ENCODE measurements at places on chromosomes 1 and 21.

DNA sequence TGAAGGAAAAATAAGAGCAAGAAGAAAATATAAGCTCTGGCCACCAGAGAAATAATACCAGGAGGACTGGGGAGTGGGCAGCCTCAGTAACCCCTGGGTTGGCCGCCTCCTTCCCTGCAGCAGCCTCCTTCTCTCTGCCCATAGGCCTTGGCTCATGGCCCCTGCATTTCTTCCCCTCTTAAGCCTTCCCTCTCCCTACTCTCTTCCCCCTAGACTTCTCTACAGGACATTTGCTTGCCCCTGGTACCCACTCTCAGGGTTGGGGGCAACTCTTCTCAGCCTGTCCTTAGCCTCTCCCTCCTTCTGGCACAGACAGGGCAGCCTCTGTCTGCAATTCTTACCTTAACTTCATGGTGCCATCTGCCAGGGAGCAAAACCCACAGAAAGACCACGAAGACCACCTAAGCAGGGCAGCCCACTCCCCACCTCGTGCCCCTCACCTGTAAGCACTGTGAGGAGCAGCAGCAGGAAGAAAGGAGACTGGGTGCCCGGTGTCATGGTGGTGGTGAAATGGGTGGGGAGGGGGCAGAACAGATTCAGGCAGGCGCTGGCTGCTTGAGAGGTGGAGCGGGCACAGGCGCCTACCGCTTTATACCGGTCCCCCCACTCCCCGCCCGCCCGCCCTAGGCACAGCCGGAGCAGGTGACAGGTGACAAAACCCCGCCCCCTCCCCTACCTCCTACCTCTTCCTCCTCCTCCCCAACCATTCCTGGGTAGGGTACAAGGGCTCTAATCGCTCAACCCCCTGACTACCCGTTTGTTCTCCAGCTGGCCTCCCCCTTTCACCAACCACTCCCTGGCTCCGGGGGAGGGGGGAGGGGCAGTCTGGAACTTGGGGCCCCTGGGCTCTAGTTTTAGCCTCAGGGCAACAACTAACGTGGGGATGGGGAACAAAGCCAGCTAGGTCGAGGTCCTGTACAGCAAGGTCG is 15.1 kb downstream of the THBS3 start:
- DNase-seq = no peak

DNA sequence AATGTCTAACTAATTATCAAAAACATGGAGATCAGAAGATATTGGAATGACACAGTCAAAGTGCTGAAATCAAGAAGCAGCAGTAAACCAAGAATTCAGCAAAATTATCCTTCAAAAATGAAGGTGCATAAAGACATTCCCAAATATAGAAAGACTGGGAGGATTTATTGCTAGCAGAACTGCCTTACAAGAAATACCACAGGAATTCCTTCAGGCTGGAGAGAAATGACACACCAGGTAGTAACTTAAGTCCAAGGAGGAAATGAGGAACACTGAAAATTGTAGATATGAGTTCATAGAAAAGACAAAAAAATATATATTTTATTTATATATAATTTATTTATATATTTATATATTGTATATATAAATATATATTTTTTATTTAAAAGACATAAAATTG is 217.2 kb downstream of the RPS6KC1 start:
- no peak for DNase-seq

DNA sequence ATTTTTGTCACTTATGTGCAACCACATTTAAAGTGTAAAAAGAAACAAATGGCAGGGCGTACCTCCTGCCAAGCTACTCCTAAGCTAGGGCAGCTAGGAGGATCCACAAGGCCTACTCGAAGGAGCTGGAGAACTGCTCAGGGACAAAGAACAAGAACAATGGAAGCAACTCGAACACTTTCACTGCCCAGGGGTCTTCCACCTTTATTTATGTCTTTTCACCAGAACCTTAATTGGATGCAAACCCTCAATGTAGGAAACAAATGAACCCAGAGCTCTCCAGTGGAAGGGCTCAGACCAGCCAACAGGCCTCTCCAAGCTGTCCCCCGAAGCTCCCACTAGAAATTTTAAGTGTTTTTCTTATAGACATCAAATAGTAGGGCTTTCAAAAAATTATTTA is 39.9 kb downstream of the C1orf198 start:
- no peak for DNase-seq

- no peak for DNase-seq
Observed at GRCh38 chr1:241532162-241532531, at the start of gene KMO. KMO (plus strand) TSS chr1:241532378; CDS start chr1:241532445, 67 bp downstream.

DNA sequence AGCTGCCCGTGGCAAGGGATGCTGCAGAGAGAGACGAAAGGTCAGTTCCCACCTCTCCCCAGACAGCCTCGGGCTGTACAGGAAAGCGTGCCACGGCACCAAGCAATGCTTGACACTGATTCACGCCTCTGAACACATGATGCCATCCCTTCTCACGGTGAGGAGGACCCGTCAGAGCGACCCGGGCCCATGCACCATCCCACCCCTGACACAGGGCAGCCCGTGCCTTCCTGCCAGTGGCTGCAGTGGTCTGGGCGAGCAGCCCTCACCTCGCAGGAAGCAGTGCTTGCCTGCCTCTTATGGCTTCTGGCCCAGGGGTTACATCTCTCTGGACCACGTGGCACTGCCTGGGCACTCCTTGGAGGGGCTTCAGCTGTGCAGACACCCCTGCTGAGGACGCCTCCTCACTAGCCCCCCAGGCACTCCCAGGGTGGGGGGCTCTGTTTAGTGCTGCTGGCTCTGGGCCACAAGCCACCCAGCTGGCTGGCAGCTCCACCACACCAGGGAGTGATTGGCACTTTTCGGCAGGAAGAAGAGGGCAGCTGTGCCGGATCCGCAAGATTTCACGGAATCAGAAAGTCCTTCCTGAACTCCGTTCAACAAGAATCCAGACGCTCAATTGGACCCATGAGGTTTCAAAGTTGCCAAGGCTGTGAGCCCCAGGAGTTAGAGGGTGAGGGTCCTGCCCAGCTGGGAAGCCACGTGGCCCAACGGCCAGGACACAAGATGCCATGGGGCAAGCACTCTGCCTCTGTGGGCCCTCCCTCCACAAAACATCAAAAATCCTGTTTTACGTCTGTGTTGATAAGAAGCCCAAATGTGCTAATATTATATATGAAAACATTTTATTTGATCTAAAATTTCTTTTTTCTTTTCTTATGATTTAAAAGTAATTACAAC is 34.8 kb upstream of the SLC19A1 start:
- DNase-seq = no peak

GRCh38 chr1:37636435-37636834 is 1.7 kb upstream of the RSPO1 start:
- DNase-seq = no peak

DNA sequence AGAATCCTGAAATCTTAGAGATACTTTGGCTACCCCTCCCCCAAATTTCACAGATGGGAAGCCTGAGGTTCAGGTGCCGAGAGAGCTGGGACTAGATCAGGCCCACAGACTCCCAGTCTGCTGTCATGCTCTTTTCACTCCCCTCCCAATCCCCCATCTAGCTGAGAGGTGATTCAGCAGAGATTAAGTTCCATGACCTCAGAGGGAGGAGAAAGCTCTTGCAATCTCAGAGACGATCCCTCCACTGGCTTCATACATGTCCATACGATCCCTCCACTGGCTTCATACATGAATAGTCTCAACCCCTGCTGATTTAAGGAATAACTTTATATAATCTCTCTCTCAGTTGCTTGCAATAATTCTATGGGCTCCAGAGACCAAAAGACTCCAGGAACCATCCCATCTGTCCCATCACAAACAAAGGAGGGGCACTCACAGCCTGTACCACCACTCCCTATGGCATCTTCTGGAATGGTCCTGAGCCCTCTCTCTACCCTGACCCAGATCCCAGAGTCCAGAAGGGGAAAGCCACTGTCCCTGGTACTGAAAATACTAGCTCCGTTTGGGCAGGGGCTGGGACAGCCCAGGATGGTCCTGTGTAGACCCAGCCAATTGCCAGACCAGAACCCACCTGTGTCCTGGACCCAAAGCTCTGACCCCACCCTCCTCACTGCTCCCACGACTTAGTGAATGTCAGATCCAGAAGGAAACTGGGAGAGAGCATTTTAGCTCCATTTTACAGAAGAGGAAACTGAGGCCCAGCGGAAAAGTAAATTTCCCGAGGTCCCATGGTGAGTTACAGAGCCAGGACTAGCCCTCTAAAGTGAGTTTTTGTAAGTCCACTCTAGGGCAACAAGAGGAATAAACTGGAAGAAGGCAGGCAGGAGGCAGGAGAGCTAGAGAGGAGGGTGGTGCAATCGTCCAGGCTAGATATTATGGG is 27.1 kb downstream of the RIMS3 start:
- DNase-seq = no peak

DNA sequence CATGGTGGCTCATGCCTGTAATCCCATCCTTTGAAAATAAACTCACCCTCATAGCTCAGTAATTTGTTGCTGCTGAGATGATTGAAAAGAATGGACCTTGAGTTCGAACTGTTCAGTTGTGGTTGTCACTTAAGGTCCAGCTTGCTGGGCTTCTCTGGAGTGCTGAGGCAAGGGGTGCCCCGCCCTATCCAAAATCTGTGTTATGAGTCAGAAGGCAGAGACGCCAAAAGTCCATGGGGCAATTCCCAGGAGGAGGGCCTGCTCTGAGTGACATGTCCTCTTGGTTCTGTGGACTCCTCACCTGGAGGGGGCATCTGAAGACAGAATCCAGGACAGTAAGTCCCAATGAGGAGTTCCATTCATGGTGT is 64.8 kb downstream of the MYOM3 start:
- no peak for DNase-seq

GRCh38 chr1:36988741-36989193 is 45.5 kb downstream of the GRIK3 start:
- no peak for DNase-seq

GRCh38 chr21:46217511-46218196 is 10.9 kb downstream of the LSS start:
- no peak for DNase-seq

DNA sequence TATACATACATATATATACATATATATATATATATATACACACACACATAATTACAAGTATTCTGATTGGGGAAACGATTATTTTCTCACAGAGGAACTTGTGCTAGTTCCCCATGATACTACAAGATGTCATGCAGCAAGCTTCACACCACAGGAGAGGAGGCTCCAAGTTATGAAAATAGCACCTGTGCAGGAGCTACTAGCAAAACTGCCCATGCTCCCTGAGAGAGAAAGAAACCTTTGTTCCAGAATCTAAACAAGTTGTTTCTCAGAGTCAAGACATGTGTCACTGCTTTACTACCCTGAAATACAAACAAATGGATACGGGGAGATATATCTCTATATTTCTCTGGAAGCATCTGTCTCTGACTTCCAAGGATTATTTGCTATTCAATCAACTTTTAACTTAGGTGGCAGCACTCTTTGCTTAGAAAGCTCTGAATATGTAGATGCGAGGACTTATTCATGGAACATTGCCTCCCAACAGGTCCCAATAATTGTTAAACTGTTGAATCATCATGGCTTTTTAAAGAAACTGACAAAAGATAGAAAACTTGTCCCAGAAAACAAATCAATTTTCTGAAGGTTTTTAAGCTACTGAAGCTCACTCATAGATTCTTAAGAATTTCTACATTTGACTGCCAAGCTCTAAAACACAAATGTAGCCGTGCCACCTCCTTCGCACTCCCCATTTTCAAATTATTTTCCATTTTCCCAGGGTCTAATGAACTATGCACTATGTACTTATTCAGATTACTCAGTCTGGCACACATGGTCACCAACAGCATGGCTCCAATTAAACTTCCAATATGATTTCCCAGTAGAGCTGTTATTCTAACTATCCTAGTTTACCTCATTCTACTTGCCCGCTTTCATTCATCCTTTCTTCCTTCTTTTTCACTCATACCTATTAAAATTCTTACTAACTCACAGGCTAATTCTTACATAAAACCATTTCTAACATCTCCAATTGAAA is 929.1 kb downstream of the LTN1 start:
- no peak for DNase-seq

- DNase-seq = no peak
Observed at GRCh38 chr1:46183926-46184557, 7.8 kb upstream of the P3R3URF start.

DNA sequence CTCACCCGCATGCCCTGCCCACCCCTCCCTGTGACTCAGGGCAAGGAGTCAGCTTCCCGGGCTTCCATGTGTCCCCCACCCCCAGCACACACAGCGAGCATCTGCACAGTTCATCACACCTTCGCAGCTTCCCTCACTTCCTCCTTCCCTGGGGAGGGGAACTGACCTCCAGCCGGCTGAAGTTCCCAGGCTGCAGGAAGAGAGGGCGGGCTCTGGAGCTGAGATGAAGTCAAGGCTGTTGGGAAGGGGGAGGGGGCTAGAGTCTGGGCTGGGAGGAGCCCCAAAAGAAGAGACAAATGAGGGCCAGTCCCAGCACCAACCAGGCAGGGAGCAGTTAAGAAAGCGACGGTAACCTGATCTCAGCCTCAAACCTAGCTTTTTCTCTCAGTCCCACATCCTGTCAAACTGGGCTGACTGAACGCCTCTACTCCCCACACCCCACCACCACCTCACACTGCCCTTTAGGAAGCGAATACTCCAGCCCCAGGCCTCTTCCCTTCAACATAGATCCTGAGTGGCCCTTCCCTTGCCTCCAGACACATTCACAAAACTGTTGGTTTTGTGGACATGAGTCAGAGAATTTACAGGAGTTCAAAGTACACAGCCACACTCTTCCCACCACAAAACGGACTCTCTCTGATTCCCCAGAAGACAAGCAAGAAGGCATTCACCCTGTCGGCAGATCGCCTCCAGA is 1.8 kb downstream of the RHOC start:
- DNase-seq = no peak

DNA sequence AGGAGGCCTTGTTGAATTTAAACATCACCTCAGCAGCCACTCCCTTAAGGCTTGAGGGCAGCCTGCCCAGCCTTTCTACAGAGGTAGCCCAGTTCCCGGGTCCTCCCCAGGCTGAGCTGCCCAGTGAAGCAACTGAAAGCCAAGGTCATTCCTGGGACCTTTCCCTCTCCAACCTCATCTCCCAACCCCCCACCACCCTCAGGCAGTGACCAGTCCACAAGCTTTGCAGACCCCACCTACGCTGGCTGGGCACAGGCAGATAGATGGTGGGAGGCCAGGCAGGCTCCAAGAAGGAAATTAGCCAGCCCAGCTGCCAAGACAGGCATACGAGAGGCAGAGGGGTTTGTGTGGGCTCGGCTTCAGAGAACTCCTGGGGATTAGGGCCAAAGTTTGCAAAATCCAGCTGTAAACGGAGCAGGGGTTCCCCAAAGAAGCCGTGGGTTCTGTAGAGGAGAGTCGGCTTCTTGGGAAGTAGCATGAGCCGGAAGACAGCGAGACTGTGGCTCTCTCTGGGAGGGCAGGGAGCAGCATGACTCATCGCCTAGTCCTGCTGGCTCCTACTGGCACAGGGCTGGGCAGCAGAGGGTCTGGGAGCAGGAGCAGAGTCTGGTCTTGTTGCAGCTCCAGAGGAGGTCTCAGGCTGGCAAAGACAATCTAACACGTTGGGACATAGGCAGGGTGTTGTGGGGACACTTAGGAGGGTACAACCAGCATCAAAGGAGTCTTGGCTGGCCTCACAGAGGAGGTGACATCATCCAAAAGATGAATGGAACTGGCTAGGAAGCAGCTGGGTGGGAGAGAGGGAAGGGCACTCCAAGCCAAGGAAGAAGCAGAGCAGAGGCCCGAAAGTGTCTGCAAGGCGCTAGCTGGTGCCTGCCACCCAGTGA is 2.8 kb upstream of the ZC3H12A start:
- no peak for DNase-seq
